NCI-H345 (cell line): ENCODE measurements at places on chromosomes 7 and 10.

GRCh38 chr7:45158471-45158870 lies 880 bp downstream of the RAMP3 start:
- no peak for DNase-seq

DNA sequence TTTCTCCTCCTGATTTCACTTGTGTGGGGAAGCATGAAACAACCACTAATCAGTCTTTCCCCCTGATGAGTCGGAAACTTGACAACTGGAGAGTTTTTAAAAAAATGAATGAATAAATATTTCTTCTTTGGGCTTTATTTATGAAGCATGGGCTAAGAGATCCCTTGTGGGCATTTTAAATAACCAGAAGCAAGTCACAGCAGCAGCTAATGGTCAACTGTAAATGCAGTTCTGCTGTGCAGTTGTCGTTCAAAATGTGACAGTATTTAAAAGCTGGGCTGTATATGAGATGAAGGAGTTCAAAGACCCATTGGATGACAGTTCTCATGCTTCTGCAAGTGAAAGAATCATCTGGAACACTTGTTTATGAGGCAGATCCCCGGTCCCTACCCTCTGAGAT lies 54.1 kb downstream of the STEAP1B start:
- DNase-seq, result no peak

GRCh38 chr7:81333004-81333403 lies 414.2 kb upstream of the SEMA3C start:
- DNase-seq, result no peak

- DNase-seq, result no peak
These were observed 168.9 kb downstream of the SLIT1 start for GRCh38 chr10:97016728-97017473.

- no peak for DNase-seq
These were observed 29.1 kb downstream of the POLL start for GRCh38 chr10:101558671-101559595.

GRCh38 chr7:115971506-115971905 lies 59.1 kb downstream of the TFEC start:
- DNase-seq, result no peak

DNA sequence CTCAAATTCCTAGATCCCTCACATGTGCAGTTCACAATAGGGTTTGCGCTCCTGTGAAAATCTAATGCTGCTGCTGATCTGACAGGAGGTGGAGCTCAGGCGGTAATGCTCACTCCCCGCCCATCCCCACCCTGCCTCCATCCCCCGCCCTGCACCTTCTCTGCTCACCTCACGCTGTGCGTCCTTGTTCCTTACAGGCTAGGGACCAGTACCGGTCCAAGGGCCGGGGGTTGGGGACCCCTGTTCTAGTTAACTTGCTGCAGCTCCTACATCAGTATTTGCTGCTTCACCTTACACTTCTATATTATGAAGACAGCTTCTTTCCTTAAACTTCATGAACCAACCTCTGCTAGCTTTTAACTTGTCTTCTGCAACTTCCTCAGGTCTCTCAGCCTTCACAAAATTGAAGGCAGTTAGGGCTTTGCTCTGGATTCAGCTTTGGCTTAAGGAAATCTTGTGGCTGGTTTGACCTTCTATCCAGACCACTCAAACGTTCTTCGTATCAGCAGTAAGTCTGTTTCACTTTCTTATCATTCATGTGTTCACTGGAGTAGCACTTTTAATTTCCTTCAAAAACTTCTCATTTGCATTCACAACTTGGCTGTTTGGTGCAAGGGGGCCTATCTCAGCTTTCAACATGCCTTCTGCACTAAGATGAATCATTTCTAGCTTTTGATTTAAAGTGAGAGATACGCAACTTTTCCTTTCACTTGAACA lies 1.7 kb upstream of the TNKS2 start:
- DNase-seq, result no peak

DNA sequence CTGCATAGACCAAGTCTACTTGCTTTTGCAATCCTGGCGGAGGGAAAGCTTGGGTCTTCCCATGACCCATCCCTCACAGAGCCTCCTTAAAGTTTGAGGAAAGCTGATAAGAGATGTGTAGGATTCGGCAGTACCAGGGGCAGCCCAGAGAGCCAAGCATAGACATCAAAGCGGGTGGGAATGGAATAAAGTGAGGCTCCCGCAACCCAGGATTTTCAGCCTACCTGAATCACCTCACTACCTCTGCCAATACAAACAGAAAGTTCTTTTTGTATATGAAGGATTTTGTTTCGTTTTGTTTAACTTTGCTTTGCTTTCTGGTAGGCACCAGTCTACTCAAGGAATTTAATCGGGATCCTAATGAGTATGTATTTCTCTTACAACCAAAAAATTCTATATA lies 451.7 kb downstream of the PLXNA4 start:
- no peak for DNase-seq

GRCh38 chr10:44261710-44262455 lies 123.0 kb downstream of the CXCL12 start:
- DNase-seq, result no peak

DNA sequence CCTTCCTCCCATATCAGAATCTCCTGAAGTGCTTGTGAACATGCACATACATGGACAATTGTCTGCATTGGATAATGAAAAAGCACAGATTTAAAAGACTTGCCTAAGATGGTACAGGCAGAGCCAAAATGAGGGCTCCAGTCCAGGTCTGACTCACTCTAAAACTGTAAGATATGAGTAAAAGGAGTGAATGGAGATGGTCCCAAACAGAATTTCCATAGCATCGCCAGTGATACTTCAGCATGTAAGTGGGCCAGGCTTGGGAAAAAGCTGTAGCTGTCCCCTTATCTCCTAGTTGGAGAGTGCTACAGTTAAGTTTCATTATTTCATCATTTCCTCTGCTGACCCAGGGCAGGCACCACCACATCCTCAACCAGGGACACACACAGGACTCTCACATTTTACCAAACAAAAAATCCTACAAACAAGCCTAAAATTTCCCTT lies 26.4 kb upstream of the IL6 start:
- DNase-seq, result no peak

- DNase-seq, result peak; percentile 13
These were observed 106.2 kb downstream of the KAT6B start for GRCh38 chr10:74932648-74933047.

DNA sequence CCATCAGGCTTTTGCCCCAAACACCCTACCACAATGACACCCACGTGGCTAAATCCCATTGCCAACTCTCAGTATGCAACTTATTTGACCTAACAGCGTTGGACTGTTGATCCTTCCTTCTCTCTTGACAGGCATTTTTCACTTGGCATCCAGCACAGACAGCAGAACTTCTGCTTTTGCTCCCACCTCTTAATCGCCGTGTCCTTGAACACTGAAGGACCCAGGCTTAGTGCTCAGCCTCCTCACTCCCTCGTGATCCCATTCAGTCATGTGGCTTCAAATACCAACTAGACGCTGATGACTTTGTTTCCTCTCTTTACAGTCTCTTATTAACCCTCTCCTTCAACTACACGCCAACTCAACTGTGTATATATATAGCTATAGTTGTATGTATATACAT lies 25.0 kb downstream of the ZFAND2A start:
- no peak for DNase-seq

GRCh38 chr7:155258226-155258560 lies 39.5 kb upstream of the INSIG1 start:
- DNase-seq, result no peak

GRCh38 chr10:103394180-103394579 lies 2.1 kb downstream of the ATP5MK start:
- no peak for DNase-seq

DNA sequence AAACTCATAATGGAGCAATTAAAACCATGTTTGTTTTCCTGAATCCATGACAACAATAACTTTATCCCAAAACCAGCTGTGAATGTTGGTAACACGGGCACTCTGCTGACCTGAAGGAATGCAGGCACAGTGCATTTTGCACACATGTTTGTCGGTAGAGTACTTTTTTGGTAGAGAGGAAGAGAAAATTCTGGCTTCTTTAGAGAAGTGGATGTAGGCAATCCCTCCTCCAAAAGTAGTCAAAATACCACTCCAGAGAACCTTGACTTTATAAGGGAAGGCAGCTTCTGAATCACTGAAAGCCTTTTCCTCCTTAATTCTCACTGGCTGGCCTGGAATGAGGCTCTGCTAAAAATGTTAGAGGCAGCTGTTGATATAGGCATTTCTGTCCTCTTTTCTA lies 15.8 kb upstream of the ACTA2 start:
- DNase-seq, result no peak

- DNase-seq, result no peak
These were observed 9.3 kb downstream of the CLCN1 start for GRCh38 chr7:143325240-143325639.

DNA sequence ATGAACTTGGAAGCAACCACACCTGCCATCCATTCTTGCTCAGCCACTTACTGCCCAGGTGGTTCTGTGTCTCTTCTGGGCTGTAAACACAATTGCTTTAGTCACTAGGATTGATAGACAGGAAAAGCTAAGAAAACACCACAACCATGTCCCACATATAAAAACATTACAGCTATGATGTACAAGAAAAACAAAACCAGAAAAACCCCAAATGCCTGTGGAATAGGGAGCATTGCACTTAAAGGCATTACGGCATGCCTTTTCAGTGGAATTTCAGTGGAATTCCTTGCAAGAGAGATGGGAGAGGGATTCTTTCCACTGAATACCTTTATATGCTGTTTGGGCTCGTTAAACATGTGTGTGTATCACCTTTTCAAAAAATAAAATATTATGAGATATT lies 44.2 kb upstream of the GPR26 start:
- DNase-seq, result no peak

DNA sequence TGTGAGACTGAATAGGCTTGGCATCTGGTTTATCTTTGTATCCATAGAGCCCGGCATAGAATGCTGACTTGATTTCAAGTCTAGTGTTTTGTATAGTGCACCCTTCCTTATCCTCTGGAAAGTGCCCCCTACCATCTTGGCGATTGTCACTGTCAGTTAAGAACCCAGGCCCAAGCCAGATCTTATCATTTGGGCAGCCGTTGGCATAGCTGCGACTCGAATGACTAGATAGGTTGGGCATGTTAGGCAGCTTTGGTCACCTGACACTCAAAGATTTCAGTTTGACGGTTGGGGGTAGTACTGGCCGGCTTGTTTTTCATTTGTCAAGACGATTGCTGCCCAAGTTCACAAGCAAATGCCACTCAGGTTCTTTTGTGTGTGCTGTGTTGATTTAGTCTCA lies 6.6 kb downstream of the NIPSNAP2 start:
- DNase-seq, result peak; percentile 91

- DNase-seq, result no peak
These were observed 32.8 kb upstream of the TMEM106B start for GRCh38 chr7:12178317-12178716.

DNA sequence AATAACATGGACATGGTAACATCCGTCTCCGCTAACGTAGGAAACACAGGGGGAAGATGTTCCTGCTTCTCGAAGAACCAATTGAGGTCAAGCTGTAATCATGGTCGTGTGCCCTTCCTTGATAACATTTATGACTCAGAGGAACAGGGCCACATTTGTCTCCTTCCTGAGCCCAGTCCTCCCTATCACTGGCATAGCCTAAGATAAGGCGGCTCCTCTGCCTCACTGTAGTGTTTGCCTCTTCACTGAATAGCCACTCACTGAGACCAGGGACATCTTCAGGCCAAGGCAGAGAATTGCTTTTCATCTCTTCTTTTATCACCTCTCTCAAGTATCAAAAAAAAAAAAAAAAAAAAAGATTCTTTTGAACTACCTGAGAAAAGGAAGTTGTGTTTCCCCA lies 5.4 kb upstream of the GRM8 start:
- no peak for DNase-seq

DNA sequence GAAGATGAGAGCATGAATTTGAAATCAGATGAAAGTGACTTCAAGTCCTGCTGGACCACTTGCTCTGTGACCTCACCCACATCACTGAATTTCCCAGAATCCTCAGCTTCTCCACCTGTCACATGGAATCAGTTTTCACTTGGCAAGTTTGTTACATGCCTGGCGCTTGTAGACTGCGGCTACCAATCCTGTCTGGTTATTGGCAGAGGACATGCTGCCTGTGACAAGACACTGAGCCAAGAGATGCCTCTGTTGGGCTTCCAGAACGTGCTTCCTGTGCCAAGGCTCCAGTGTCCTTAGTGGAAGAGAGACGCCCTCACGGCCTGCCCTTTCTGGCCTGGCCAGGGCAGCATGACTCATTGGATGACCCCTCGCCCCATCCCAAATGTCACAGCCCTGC lies 4.4 kb upstream of the MYL10 start:
- DNase-seq, result no peak

DNA sequence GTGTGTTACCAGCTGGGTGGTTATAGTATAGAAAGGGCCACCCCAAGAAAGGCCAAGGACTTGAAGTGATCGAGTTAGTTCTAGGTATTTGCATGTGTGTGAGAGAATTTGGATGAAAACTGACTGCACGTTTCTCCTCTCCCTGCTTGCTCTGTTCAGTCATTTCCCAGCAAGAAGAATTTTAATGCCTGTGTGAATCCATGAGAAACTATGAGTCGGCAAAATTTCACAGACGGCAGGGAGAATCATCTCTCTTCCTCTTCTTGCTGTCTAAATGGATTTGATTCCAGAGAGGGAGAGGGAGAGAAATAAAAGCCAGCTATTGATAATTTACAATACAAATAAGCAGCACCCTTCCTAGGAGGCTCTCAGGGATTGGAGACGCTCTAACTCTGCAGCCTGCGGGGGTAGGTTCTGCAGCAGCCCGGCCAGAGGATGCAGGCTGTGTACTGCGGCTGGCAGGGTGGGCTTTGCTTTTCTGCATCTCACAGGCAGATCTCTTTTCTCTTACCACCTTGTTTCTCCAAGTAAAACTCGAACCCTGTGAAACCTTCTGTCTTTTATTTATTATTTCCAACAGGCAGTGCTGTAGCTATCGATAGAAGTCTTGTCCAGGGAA lies 183.6 kb downstream of the TCF7L2 start:
- DNase-seq, result no peak

GRCh38 chr10:77492368-77492994 lies 145.1 kb downstream of the KCNMA1 start:
- DNase-seq, result no peak

DNA sequence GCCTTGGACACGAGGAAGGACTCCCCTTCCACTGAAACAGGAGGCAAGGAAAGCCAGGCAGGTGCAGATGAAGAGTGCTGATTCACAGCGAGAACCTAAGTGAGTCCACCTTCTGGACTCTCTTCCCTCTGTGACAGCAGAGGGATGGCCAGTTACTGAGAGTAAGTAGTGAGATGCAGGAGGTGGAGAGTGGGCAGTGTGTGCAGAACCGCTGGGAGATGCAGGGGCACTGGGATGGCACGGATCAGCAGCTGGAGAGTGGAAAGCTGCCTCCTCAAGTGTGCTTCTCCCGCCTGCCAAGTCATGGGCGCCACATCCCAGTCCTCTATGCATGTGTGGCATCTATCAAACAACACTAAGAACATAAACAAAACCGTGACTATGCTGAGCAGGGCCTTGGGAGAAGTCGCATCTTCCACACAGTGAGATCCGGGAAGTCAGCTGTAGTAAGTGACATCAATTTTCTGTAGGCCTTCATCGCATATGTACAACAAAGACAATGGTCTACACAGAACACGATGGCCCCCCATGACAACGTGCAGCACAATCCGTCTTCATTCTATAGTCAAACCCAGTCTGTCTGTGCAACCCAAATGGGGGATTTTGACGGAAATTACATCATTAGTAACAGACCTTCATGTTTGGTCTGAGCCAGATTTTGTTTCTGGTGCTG lies 217.4 kb upstream of the KLF14 start:
- DNase-seq, result no peak
